Activated naive CD4-positive, alpha-beta T cell treated with anti-CD3 and anti-CD28 coated beads, Interleukin-2, amount 10 ng/mL, durations not matched to agents 5 hours and 36 hours (primary cell): ENCODE measurements at places on chromosomes 6 and 20. TPM values are rescaled to one million over a fixed set of nuclear protein-coding genes. Genes with fewer than 3 reads are reported as not detected.

PIGT gene
- 50.7 TPM for total RNA-seq

NRSN1 gene
- not detected for total RNA-seq

HLA-DMB gene
- 9.6 TPM for total RNA-seq

PSORS1C2 gene
- not detected for total RNA-seq

RIPPLY2 gene
- total RNA-seq: not detected

ZFP64 gene
- total RNA-seq: 10.9 TPM

CDSN gene
- total RNA-seq: not detected

ASCC3 gene
- total RNA-seq: 51.1 TPM

DNPH1 gene
- total RNA-seq: 43.1 TPM

OR2H1 gene
- not detected for total RNA-seq

OR2B6 gene
- not detected for total RNA-seq

NKAIN4 gene
- not detected for total RNA-seq

MUC21 gene
- total RNA-seq: not detected

MEP1A gene
- total RNA-seq: not detected

HLA-DQA2 gene
- not detected for total RNA-seq

PTCRA gene
- total RNA-seq: not detected

SYCP2L gene
- not detected for total RNA-seq

HTR1E gene
- not detected for total RNA-seq

CD83 gene
- total RNA-seq: 5.8 TPM

PCK1 gene
- total RNA-seq: not detected

SMIM28 gene
- total RNA-seq: not detected

RHAG gene
- not detected for total RNA-seq

TAF4 gene
- total RNA-seq: 25.7 TPM

PLA2G7 gene
- total RNA-seq: not detected

SLC52A3 gene
- not detected for total RNA-seq

SLC26A8 gene
- not detected for total RNA-seq

THBS2 gene
- 0.05 TPM for total RNA-seq

CTAGE9 gene
- total RNA-seq: not detected

C6orf89 gene
- 43.9 TPM for total RNA-seq

SNAI1 gene
- total RNA-seq: 0.22 TPM

HLA-DPB1 gene
- total RNA-seq: 19.0 TPM

BHLHE23 gene
- total RNA-seq: not detected

CHMP4B gene
- 96.5 TPM for total RNA-seq

C6orf15 gene
- total RNA-seq: not detected

PRR3 gene
- 14.9 TPM for total RNA-seq

NKX2-2 gene
- total RNA-seq: not detected

PAK5 gene
- not detected for total RNA-seq

LRRN4 gene
- total RNA-seq: not detected

SCRT2 gene
- not detected for total RNA-seq

C20orf144 gene
- total RNA-seq: 0.22 TPM

TSHZ2 gene
- total RNA-seq: 12.2 TPM

RAD21L1 gene
- not detected for total RNA-seq

CRISP2 gene
- not detected for total RNA-seq
